CD4-positive, alpha-beta T cell treated with Interleukin-10 for 1 hour (primary cell): ENCODE measurements at places on chromosomes 12 and 14.

DNA sequence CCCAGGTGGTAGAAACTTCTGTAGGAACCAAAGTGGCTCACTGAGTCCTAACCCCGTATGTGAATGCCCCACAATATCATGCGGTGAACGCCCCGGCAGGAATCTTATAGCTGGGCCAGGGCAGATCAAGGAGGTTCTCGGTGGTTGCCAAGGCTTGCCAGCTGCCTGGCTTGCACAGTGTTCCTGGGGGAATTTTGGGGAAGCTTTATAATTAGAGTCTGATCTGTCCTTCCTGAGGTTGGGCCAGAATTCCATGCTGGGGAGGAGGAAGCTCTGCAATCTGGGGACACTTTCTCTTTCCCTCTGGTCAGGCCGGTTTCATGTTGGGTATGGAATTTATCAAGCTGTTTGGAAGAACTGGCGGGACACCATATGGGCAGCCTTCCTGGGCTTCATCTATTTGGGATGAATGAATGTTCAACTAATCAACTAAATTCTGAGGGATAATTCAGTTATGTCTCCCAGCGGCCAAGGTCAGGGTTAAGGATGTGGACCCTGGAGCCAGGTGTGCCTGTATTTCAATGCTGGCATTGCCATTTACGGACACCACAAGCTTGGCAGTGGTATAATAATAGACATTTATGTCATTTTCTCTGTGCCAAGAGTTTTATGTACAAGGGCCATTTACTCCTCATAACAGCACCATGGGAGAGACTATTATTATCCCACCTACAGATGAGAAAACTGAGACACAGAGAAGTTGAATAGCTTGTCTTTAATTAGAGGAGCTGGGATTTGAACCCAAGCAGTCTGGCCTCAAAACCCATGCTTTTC, 54.3 kb downstream of the SVOP start:
- DNase-seq, result no peak

GRCh38 chr14:74912801-74913200, 10.3 kb downstream of the RPS6KL1 start:
- DNase-seq, result no peak

GRCh38 chr12:116662612-116663144, 75.2 kb downstream of the SPRING1 start:
- no peak for DNase-seq

DNA sequence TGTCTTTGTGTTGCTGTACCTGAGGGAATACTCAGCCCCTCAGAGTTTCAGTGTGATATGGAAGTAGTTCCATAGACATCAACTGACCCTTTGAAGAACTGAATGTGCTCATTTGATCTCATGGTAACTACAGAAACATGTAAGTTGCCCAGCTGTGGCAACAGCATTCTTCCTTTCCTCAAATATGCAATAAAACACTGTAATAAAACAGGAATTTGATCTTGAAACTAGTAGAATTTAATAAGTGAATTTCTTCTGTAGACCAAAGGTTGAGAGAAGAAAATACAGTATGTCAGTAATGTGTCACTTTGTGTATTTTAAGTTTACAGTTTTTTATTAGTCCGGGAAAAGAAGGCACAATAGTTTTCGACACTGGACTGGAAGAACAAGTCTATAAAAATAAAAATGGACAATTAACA, 31.9 kb downstream of the KCTD10 start:
- no peak for DNase-seq

DNA sequence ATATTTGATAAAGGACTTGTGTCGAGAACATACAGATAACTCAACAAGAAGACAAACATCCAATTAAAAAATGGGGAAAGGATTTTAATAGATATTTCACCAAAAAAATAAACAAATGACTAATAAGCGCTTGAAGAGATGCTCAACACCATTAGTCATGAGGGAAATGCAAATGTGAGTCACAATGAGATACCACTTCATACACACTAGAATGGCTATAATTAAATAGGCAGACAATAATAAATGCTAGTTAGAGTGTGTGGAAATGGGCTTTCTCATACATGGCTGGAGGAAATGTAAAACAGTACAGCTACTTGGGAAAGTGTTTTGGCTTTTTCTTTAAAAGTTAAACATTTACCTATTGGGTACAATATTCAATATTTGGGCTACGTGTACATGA, 34.8 kb downstream of the DLK1 start:
- no peak for DNase-seq

DNA sequence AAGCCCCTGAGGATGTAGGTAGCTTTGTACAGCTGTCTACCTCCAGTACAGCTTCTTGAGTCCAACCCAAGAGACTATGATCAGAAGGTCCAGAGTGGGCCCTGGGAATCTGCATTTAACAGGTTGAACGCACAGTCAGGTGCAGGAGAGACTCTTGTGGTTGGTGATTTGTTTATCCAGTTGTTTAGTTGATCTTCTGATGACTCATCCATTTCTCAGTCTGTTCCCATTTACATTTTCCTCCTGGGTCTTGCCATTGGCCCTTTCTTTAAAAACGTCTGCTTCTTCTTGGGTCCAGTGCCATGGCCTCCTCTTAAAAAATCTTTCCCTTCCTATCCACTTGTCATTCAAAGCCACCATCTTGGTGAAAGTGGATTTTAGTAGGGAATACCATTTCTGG, 734.2 kb downstream of the MED13L start:
- no peak for DNase-seq

DNA sequence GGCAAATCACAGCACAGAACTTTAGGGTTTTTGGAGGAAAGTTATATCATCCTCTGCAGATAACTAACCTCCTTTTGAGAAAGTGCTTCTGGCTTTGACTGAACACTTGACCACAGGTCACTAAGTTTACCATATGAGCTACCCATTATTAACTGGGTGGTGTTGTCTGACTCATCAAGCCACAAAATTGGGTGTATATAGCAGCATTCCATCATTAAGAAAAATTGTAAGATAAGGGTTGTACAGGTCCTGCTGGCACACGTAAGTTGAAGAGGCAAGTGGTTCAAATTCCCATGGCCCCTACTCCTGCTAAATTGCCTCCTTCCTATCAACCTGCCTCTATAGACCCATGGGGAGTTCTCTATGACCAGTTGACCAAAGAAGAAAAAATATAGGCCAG, 39.5 kb downstream of the L2HGDH start:
- no peak for DNase-seq

DNA sequence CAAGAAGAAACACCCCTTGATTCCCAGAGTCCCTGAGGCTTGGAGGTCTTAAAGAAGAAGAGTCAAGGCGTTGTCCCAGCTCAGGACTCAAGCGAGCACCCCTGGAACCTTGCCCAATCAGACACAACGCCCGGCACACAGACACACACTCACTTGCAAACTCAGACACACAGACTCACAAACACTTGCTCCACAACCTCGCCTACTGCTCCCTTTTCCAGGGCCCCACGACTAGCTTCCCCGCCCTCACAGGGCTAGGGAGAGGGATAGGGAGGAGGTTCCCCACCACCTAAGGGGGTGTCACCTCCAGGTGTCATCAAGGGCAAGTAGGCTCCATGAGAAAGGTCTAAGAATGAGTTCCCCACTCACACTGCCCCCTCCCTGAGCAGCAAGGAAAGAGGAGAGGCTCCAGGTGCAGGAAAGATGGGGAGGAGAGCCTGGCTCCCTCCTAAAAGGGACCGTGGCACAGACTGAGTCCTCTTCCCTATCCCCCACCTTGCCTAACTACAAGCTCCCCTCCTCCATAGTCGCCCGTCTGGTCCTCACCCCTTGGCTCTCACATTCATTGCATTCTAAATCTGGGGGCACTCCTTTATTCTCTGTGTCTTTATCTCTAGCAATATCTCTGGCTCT, 717 bp downstream of the WNT10B start:
- no peak for DNase-seq

GRCh38 chr14:55458800-55459515, 18.5 kb upstream of the TBPL2 start:
- no peak for DNase-seq

DNA sequence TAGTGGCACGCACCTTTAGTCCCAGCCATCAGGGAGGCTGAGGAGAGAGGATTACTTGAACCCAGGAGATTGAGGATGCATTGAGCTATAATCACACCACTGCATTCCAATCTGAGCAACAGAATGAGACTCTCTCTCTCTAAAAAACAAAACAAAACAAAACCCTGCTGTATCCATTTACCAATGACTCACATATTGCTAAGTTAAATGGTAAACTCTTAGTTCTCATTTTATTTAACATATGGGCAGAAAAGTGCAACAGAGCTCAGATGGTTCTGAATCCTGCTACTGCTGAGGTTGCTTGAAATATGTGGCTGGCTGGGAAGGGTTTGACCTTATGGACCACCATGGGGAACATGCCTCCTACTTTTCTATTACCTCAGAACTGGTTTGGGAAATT, 33.7 kb upstream of the CCNT1 start:
- no peak for DNase-seq

DNA sequence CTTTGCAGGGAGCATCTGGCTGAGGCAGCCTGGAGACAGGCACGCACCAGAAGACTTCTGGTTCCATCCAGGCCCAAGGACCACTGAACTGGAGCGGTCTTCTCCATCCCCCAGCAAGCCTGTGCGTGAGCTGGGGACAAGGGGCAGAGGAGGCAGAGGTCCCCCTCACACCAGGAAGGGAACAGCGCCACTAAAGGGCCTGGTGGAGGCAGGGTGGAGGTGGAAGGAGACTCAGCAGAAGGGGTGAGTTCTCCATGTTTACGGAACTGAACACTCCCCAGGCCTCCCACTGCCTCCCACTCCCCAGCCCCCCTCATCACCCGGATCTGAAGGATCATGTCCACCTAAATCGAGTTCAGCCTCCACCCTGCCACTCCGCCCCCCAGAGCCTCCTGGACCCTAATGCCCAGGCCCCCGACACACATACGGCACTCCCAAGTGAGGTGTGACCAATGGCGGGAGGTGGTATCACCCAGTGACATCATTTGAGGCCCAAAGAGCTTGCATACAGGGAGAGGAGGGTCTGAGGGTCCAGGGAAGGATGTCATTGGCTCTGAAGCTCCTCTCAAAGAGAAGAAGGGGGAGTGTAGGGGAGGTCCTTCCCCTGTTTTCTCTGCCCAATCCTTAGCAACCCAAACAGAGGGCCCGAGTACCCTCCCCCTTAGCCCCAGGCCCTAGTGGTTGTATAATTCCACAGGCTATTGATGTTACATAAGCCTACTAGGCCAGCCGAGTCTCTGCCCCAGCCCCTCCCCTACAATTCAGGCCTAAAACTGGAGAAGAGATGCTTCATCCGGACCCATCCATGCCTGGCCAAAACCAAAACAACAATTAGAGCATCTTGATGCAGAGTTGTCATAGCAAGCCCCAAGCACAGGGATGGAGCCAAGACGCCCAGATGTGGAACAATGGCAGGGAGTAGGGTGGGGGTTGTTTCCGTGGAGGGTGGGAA, 1.0 kb downstream of the FAIM2 start:
- DNase-seq, result no peak

DNA sequence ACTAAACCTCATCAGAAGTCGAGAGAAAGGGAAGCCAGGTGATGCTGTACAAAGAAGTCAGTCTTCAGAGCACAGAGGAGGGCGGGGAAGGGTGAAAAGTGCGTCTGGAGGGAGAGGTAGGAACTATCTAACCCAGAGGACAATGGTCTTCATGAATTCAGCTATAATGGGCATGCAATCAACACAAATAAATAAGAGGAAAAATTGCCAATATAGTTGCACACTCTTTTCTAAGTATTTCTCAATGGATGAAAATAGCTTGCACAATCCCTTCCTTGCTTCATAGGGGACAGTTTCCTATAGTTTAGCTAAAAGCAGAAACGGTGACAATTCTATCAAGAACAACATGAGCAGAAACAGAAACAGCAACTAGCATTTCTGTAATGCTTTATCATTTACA, 931.2 kb downstream of the AACS start:
- DNase-seq, result no peak

DNA sequence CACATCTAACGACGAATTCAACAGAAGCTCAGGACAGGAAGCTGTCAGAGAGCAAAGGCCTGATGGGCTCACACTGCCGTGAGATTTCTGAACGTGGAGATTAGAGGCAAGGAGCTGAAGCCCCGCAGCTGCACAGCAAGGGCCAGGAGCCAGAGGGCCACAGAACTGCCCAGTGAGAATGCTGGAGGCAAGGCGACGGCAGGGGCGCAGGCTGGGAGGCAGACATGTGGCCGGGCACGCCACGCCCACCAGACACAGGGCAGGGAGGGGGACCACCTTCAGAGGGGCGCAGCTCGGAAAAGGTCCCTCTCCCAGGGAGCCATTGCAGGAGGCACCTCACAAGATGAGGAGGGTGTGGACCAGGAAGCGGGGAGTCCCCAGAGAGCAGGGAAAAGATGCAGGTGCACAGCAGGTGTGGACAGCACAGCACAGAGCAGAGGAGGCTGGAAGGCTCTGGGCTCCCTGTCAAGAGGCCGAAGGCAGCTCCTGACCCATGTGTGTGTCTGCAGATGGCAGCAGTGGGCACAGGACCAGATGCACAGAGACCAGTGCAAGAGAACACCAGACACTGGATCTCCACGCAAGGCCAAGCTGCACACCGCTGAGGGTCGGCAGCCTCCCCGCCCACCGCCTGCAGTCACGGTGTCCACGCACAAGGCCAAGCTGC, 23.0 kb downstream of the BTBD6 start:
- DNase-seq, result no peak

- no peak for DNase-seq
Observed at GRCh38 chr14:73521229-73521628, 15.7 kb upstream of the ACOT1 start.
